Fibroblast of villous mesenchyme (primary cell): ENCODE measurements at places on chromosomes 12 and 14. TPM values are rescaled to one million over a fixed set of nuclear protein-coding genes. Genes with fewer than 3 reads are reported as not detected.

- DNase-seq, result no peak
These were observed 602.6 kb downstream of the SNAPC1 start for GRCh38 chr14:62364800-62365280.

GRCh38 chr12:5907807-5908206 lies 37.3 kb downstream of the ANO2 start:
- DNase-seq, result no peak

DNA sequence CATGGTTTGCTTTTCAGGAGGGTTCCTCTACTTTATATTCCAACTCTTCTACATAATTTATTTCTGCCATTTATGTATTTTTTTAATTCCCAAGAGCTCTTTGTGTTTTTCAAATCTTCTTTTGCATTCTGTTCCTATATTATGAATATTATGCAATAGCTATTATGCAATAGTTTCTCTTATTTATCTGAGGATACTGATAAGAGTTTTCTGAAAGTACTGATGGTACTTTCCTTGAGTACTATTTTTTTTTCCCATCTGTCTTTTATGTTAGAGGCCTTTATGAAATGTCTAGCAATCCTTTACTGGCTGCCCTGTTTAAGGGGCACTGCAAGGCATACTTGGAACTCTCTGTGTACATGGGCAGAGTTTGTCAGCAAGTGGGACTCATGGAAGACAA lies 93.4 kb downstream of the SLC41A2 start:
- peak; percentile 22 for DNase-seq

- DNase-seq, result peak; percentile 12
These were observed 44.7 kb downstream of the RIMKLB start for GRCh38 chr12:8742501-8742900.

DNA sequence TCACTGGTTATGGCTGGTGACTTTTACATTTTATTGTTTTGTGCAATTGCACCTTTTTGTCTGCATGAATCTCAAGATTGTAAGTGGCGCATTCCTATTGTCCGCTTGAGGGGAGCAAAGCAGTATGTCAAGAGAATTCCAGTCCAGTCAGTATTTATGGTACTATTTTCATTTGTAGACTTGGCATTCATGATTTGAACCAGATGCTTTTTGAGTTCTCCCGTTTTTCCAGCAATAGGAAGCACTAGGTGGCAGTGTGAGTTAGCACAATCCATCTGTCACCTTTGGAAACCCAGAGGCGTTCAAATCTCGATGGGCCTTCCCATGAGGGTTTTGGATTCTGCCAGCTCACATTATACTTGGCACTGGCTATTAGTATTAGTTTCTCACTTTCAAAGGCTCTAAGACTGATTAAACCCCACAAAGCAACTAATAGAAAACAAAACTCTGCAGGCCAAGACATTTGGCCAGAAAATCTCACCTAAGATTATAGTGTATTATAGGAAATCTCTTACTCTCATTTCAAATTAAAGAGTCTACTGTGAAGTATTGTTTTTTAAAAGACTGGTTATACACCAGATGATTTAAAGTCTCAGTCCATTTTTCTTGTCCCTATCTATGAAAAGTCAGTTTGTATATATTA lies 2.2 kb downstream of the DACT1 start:
- DNase-seq, result peak; percentile 84

DNA sequence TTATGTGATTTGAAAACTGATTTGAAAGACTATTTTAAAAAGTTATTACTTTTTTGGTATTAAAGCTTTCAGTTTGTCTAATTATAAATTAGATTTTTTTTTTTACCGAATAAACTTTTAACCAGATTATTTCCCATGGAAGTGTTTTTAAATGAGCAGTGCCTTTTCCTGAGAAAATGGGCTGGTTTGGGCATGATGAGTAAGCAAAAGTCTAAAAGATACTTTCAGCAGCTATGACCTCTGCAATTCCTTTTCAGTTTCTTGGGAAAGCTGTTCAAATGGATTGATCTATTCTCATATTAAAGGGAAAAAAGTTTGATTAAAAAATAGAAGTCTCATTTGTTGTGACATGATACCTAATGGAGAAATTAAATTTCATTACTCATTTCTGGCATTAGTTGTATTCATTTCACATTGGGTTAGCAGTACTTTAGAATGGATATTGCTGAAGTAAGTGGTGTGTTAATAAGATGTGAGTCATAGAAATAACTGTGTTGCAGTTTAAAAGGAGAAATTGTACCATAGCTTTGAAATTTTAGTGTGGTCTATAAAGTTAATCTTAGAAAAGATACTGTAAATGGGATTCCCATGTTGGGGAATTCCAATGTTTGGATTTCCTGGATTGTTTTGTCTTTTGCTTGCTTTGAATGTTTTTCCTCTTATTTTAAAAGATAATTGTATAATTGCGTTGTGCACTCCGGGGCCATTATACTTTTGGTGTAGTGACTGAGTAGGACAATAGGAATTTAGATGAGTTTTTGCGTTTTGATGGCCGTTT lies 21.0 kb downstream of the KTN1 start:
- peak; percentile 68 for DNase-seq

DNA sequence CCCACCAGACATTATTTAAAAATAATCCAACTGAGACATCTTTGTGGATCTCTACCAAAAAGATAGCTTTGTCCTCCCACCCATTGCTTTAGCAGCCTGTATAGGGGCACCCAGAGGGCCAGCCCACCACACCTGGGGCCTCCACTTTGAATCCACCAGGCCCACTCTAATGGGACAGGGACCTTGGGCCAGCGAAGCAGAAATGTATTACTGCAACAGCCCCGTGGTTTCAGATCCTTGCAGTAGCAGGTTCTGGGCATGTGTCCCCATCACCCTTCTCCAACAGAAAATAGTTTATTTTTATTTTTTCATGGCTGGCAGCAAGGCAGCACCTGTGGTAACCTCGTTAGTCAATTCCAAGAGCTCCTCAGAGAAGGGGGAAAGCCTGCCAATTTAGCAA lies 218.4 kb downstream of the ZFP36L1 start:
- DNase-seq, result no peak

GRCh38 chr14:102984336-102985102 lies 62.1 kb downstream of the AMN start:
- no peak for DNase-seq

DNA sequence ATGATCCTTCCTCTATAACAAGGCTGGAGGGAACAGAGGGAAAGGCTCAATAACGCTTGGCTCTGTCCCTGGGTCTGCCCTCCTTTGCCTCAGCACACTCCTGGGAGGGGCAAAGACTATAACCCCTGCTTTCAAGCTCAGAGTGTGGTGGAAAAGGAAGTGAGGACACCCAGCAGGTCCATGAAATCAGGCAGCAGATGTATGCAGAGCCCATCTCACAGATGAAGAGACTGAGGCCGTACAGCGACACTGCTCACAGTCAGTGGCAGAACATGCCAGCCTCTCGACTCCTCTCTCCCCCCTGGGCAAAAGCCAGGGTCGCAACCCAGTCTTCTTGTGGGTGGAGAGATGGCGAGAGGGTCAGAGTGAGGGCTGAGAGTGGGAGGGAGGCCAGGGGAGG lies 39.8 kb downstream of the SLC6A12 start:
- no peak for DNase-seq

- no peak for DNase-seq
These were observed 1.2 kb upstream of the SIX1 start for GRCh38 chr14:60650373-60650961.

- DNase-seq, result peak; percentile 98
These were observed at the start of gene PRKAG1 for GRCh38 chr12:49018261-49019119. PRKAG1 (minus strand) TSS chr12:49018776; CDS start chr12:49018740, 36 bp downstream.

DNA sequence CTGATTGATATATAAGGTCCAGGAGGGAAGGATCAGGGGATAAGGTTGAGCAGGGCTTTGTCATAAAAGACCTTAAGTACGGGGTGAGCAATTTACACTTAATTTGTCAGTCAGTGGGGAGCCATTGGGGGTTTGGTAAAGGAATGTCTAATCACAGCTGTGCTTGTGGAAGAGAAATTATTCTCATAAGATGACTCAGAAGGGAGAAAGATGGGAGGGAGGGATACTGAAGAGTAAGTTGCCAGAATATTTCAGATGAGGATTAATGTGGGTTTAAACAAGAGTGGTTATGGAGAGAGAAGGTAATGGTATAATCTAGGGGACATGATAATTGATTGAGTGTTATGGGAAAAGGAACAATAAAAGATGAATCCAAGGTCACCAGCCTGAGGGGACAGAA lies 500.1 kb upstream of the CCDC196 start:
- DNase-seq, result no peak

- no peak for DNase-seq
These were observed 194.9 kb upstream of the BTG1 start for GRCh38 chr12:92340441-92341064.

- peak; percentile 96 for DNase-seq
These were observed 747 bp upstream of the DACT1 start for GRCh38 chr14:58637040-58637390.

- DNase-seq, result peak; percentile 87
These were observed 7.5 kb upstream of the ASPG start for GRCh38 chr14:104078031-104078455.

DNA sequence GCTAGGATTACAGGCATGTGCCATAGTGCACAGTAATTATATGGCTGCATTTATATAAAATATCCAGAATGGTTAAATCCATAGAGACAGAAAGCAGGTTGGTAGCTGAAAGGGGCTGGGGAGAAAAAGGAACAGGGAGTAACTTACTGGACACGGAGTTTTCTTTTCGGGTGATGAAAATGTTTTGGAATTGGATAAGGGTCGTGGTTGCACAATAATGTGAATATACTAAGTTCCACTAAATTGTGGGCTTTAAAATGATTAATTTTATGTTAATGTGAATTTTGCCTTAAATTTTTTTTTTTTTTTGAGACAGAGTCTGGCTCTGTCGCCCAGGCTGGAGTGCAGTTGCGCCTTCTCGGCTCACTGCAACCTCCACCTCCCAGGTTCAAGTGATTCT lies 70.1 kb upstream of the BDKRB2 start:
- no peak for DNase-seq

DNA sequence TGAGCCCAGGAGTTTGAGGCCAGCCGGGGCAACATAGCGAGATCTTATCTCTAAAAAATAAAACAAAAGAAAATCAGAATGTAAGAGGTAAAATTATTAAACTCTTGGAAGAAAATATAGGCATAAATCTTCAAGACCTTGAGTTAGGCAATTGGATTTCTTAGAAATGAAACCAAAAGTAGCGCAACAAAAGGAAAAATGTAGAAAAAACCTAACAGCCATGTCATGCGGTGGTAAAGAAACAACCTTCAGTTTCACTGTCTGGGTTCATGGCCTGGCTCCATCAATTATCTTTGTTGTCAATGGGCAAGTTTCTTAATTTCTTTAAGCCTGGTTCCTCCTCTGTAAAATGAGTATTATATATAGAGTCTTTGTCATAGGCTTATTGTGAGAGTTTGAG lies 5.6 kb upstream of the GCH1 start:
- DNase-seq, result no peak

- no peak for DNase-seq
These were observed 6.6 kb downstream of the FOXG1 start for GRCh38 chr14:28773176-28773575.

- no peak for DNase-seq
These were observed 182.5 kb downstream of the SLC2A13 start for GRCh38 chr12:39923364-39923763.

GRCh38 chr14:95143808-95144620 lies 13.3 kb downstream of the DICER1 start:
- peak; percentile 50 for DNase-seq

GRCh38 chr12:47400266-47400665 lies 305.6 kb downstream of the RPAP3 start:
- peak; percentile 52 for DNase-seq

- DNase-seq, result no peak
These were observed 147.8 kb upstream of the CPSF6 start for GRCh38 chr12:69091442-69092017.

The IL26 gene
- not detected in 2 replicates for total RNA-seq

The JPH4 gene
- total RNA-seq, result not detected in 2 replicates

The BMP4 gene
- total RNA-seq, result 9.9 and 11.0 TPM in 2 replicates

The CD69 gene
- not detected in 2 replicates for total RNA-seq
